ENCODE measurements at places on chromosomes 5 and 9.
A peak's percentile ranks its signal among the peaks of the same experiment; 100 is the strongest.

GRCh38 chr9:116901260-116901659, 214.2 kb downstream of the TRIM32 start:
- no peak for DNase-seq

- DNase-seq, result peak; percentile 1
Observed at GRCh38 chr5:94524841-94525697, 93.3 kb downstream of the KIAA0825 start.

- no peak for DNase-seq
Observed at GRCh38 chr5:73989956-73990355, 364.0 kb downstream of the ARHGEF28 start.

- no peak for DNase-seq
Observed at GRCh38 chr5:172642486-172642885, 1.4 kb downstream of the NEURL1B start.

DNA sequence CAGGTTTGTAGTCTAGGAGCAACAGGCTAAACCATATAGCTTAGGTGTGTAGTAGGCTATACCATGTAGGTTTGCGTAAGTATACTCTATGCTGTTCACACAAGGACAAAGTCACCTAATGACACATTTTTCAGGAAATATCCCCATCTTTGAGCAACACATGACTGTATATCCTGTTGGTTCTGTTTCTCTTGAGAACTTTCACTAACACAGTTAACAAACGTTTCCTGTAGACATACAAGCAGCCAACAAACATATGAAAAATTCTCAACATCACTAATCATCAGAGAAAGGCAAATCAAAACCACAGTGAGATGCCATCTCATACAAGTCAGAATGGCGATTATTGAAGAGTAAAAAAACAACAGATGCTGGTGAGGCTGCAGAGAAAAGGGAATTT, 68.2 kb downstream of the NR2F1-AS1 start:
- DNase-seq, result no peak

DNA sequence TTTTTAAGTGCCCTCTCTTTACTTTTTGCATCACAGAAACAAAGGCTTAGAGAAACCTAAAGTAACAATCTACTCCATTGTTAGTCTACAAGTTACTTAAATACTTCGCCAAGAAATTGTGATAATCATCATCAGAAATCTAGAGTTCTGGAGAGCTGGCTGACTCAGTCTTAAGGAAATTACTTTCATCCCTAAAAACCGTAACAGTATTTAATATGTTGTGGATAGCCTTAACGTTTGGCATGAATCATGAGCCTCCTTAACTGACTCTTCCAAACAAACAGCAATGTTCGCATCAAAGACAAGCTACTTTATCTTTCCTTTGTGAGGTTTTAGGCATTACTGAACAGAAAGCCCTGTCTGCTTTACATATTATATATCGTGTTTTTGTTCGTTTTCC, 128.7 kb downstream of the NIPBL start:
- no peak for DNase-seq

DNA sequence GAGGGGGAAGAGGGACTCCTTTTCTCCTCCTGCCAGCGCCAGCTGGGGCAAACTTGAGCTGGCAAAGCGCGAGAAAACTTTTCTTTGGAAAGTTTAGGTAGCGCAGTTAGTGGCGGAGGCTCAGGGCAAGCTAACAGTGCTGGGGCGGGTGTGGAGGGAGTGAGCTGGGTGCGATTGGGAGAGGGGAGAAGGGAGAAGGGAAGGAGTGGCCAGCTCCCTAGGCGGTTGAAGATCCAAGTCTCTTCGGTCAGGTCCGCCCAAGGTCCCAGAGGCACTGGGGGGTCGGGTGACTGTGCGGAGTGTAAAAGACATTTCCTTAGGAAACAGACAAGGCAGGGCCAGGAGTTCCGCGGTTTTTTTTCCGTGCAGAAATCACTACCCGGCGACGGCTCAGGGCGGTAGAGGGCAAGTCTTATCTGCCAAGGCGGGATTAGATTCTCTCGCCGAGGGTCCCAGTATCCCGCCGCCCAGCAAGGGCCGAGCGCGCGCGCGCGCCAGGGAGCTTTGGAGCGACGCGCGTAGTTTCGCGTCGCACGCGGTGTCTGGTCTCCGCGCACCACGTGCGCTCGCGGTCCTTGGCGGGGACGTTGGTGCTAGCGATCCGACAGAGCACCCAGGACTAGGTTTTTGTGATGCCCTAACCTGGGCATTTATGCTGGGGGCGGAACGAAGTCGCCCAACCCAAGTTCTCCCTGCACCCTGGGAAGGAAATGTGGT, 33.6 kb upstream of the NFIB start:
- no peak for DNase-seq

DNA sequence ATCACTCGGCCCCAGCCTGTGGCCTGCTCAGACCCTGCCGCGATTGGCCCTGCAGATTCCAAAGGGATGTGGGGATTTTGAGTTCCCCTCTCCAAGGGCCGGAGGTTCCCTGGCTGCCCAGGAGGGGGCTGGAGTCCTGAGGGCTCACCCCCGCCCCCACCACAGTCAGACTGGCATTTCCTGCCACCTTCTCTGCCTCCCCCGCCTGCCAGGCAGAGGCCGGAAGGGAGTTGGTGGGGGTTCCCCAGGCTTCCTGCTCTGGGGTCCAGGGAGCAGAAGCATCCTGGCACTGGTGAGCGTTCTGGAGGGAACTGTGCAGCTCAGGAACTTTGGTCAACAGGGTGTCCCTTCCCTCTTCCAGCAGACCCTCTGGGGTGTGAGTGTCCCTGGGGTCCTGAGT, 70.6 kb downstream of the RXRA start:
- no peak for DNase-seq

DNA sequence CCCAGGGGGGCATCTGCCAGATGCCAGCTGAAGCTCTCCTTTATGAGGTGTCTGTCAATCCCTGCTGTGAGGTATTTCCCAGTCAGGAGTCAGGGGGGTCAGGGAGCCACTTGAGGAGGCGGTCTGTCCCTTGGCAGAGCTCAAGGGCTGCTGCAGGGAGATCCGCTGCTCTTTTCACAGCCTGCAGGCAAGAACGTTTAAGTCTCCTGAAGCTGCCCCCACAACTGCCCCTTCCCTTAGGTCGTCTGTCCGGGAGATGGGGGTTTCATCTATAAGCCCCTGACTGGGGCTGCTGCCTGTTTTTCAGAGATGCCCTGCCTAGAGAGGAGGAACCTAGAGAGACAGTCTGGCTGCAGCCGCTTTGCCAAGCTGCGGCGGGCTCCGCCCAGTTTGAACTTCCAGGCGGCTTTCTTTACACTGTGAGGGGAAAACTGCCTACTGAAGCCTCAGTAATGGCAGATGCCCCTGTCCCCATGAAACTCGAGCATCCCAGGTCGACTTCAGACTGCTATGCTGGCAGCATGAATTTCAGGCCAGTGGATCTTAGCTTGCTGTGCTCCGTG, 148.3 kb downstream of the RPS23 start:
- DNase-seq, result no peak

GRCh38 chr9:115350548-115350947, 232.6 kb upstream of the TNC start:
- no peak for DNase-seq

DNA sequence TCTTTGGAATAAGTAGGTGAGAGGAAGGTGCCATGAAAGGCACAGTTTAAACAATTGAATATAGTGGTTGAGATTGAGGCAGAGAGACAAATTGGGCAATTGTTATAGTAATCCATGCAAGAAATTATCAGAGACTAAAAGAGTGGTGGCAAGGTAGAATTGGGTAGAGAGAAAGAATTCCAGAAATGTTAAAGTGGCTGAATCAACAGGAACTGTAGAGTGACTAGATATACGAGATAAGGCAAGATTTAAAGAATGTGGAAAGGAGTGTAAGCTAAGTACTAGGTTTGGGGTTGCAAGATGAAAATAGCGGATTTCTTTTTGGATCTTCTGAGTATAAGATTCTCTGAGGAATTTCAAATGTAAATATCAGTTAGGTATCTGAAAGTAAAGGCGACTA, 285.2 kb downstream of the DMRTA1 start:
- no peak for DNase-seq

GRCh38 chr5:67115246-67115645, 81.4 kb downstream of the CD180 start:
- peak; percentile 32 for DNase-seq

- no peak for DNase-seq
Observed at GRCh38 chr5:58671155-58671554, 88.3 kb downstream of the RAB3C start.

- no peak for DNase-seq
Observed at GRCh38 chr9:89879701-89880100, 274.9 kb downstream of the GADD45G start.

DNA sequence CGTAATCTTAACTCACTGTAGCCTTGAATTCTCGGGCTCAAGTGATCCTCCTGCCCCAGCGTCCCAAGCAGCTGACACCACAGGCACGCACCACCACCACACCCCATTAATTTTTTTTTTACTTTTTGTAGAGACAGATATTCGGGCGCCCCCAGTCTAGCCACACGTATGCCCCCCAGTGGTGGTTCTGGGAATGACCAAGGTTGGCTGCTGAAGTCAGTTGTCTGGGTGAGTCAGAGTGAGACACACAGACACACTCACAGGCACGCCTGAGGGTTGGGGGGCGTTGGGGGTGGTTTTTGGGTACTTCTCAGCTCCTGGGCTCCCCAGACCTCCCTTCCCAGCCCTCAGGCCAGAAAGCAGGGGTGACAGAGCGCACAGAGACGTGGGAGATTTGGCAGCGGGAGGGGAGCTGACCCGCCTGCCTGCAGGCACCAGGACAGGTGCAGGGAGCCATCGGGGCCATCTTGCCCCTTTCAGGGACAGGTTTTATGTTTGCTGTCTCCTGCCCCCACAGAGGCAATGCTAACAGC, 4.2 kb upstream of the ENTPD8 start:
- no peak for DNase-seq

DNA sequence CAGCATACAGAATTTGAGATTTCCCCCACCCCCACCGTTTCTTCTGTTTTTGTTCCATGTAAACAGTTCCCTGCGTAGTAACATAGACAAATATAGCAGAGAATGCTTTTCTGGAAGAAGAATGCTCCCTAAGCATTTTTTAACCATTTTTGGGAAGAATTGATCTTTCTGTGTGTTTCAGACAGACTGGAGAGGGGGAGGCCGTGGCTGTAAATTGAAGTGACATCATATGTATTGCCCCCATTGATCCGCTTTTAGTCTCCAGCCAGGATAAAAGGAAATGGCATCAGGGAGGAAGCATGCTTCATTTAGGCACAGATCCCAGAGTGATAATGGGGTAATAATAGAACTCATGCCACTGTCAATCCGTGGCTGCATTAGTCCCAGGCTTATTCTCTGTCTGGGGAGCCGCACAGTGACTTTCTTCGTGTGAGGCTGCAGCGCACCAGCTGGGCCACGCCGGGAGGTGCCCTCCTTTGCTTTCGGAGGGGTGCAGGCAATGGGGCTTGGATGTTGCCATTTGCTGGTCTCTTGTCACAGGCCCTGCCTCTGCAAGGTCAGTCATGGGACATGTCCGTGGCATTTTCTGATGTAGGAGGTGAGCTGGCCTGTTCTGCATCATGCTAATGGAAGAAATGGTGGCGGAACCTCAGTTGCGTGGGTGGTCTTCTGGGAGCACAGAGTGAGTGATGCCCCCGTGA, 261.5 kb downstream of the FANCC start:
- DNase-seq, result no peak

GRCh38 chr9:38106488-38106887, 37.5 kb upstream of the SHB start:
- DNase-seq, result no peak

GRCh38 chr9:38344566-38345324, 47.8 kb upstream of the ALDH1B1 start:
- no peak for DNase-seq

- DNase-seq, result no peak
Observed at GRCh38 chr5:31196309-31196708, 2.8 kb downstream of the CDH6 start.

DNA sequence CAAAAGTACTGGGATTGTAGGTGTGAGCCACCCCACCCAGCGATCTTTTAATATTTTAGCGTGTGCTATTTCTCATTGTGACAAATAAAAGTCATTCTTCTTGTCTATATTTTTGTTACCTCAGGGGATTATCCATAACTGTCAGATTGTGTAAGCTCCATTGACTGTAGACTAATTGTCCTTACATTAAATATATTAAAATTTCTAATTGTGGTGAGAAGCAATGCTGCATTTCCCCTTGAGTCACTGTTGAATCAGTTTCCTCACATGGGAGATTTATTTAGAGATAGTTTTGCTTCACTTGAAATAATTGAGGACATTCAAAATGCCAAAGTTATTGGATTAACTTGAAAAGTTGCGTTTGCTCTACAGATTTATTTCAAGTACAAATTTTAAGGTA, 782.4 kb upstream of the WWC1 start:
- DNase-seq, result no peak

DNA sequence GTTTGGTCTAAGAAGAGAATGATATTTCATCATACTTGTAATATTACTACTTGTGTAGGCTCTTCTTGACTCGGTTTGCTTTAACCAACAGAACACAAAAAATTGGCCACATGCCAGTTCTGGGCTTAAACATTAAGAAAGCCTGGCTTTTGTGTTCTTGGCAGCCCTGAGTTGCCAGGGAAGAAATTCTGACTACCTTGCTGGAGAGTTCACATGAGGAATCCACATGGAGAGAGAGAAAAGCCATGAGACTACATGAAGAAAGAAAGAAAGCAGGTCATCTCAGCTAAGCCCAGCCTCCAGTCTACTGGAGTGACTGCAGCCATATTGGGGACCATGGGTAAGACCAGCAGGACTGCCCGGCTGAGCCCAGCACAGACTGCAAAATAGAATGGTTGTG, 524.8 kb downstream of the RAB3C start:
- no peak for DNase-seq

DNA sequence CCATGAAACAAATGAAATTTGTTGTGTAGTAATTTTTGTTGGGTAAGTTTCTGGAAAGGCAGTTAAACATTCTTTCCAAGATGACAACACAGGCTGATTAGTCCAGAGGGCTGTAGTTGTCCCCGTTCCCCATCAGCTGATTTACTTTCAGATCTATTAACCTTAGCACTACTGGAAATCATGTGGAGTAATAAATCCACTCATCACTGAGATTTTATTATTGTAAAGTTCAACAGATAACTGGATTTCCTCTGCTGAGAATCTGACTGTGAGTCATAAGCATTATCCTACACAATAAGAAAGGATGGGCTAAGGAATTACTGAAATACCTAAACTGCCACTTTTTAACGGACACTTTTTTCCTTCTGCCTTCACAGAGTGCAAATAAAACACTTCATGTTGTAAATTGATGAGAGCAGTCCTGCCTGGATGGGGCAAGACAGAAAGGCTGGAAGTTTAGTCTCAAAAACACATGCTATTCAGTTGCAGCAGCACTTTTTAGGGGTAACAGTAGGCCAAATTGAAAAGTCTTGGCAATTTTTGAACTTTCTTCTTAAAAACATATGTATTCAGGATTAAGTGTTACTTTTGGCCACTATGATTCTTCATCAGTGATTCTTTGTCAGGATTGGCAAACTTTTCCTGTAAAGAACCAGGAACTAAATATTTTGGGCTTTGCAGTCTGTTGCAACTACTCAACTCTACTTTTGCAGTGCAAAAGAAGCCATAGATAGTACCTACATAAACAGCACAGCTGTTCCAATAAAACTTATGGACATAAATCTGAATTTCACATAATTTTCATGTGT, 7.0 kb downstream of the STOM start:
- DNase-seq, result no peak

- no peak for DNase-seq
Observed at GRCh38 chr5:32507738-32508434, 63.3 kb upstream of the ZFR start.

All from DMS79 (cell line).